Activated naive CD4-positive, alpha-beta T cell treated with anti-CD3 and anti-CD28 coated beads for 36 hours (primary cell): ENCODE measurements at places on chromosomes 7 and 10. TPM values are rescaled to one million over a fixed set of nuclear protein-coding genes. Genes with fewer than 3 reads are reported as not detected.

Gene CPXM2
- total RNA-seq, result not detected

Gene INTS1
- total RNA-seq, result 103 TPM

Gene CDK14
- total RNA-seq, result 0.42 TPM

Gene ANKRD7
- total RNA-seq, result not detected

GRCh38 chr10:43754569-43755260 lies 106.0 kb upstream of the ZNF32 start:
- H3K4me1 ChIP-seq, result no peaks in the 10 kb centered on the region
- DNase-seq, result no peak
- no peak overlapping the region for H3K4me3 ChIP-seq
- H3K27me3 ChIP-seq, result no peaks in the 10 kb centered on the region

GRCh38 chr10:117221156-117221711 lies 19.7 kb upstream of the SLC18A2 start:
- H3K4me3 ChIP-seq, result no peak overlapping the region
- H3K27me3 ChIP-seq, result peaks cover 17% of the 10 kb centered on the region
- H3K4me1 ChIP-seq, result no peaks in the 10 kb centered on the region
- no peaks in the 10 kb centered on the region for H3K36me3 ChIP-seq
- H3K27ac ChIP-seq, result no peak overlapping the region

DNA sequence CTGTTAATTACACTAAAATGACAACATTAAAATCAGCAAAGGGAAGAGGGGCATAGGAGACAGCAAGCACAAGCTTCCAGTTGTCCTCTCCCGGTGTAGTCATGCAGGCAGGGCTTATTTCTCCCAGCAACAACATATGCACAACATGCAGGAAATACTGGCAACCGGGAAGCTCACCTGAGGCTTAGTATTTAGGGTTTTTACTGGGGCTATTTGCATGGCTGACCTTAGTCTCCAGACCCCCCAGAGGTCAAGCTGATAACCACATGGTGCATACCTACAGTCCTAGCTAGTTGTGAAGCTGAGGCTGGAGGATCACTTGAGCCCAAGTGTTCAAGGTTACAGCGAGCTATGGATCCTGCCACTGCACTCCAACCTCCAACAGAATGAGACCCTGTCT lies 12.8 kb upstream of the JMJD1C start:
- no peak overlapping the region for H3K4me3 ChIP-seq
- no peak for DNase-seq
- H3K27me3 ChIP-seq, result no peaks in the 10 kb centered on the region
- H3K27ac ChIP-seq, result no peak overlapping the region
- H3K36me3 ChIP-seq, result peaks cover 3% of the 10 kb centered on the region
- peaks cover 30% of the 10 kb centered on the region for H3K4me1 ChIP-seq

GRCh38 chr10:25300073-25300472 lies 125.3 kb downstream of the GPR158 start:
- no peak overlapping the region for H3K27ac ChIP-seq
- no peak for DNase-seq
- no peaks in the 10 kb centered on the region for H3K4me1 ChIP-seq

DNA sequence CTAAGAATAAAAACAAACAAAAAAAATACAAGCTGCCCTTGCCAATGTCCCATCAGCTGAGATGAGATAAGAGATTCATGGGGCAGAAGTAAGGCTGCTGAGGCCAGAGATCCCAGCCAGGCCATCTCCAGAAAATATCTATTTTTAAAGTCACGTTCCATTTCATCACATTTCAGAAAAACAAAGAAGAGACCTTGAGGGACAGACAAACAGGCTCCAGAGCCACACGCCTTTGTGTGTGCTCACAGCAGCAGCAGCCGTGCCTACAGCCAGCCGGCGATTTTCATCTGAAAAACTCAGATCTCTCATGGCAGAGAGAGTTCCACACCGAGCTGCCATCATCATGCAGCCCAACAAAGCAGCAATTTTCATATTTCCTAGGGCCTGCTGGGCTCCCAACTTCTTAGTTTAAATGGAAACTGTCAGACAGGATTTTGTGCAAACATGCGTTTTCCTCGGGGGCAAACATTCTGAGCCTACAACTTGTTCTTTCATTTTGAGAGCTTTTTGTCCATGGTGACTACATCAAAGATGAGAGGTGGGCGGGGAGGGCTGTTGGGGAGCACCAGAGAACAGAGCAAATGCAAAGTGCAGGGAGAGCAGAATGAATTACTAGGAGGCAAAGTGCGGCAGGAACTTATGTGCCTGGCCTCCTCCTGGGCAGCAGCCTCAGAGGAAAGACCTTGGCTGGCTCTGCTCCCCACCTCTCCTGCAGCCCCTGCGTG lies 38.8 kb downstream of the DLG5 start:
- no peak overlapping the region for H3K27ac ChIP-seq
- no peak overlapping the region for H3K4me3 ChIP-seq
- DNase-seq, result no peak

DNA sequence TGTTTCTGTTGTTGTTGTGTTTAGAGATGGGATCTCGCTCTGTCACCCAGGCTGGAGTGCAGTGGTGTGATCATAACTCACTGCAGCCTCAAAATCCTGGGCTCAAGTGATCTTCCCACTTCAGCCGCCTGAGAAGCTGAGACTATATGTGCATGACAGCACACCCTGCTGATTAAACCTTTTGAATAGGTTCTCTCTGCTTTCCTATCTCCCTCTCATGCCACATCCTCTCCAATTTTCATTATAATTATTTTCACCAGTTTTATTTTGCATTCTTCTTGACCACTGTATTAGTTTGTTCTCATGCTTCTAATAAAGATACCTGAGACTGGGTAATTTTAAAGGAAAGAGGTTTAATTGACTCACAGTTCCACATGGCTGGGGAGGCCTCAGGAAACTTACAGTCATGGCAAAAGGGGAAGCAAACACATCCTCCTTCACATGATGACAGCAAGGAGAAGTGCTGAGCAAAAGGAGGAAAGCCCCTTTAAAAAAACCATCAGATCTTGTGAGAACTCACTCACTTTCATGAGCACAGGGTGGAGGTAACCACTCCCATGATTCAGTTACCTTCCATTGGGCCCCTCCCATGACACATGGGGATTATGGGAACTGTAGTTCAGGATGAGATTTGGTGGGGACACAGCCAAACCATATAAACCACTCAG lies 12.9 kb downstream of the AGK start:
- peak; percentile 70 for DNase-seq
- H3K4me3 ChIP-seq, result no peak overlapping the region
- peaks cover 73% of the 10 kb centered on the region for H3K36me3 ChIP-seq

DNA sequence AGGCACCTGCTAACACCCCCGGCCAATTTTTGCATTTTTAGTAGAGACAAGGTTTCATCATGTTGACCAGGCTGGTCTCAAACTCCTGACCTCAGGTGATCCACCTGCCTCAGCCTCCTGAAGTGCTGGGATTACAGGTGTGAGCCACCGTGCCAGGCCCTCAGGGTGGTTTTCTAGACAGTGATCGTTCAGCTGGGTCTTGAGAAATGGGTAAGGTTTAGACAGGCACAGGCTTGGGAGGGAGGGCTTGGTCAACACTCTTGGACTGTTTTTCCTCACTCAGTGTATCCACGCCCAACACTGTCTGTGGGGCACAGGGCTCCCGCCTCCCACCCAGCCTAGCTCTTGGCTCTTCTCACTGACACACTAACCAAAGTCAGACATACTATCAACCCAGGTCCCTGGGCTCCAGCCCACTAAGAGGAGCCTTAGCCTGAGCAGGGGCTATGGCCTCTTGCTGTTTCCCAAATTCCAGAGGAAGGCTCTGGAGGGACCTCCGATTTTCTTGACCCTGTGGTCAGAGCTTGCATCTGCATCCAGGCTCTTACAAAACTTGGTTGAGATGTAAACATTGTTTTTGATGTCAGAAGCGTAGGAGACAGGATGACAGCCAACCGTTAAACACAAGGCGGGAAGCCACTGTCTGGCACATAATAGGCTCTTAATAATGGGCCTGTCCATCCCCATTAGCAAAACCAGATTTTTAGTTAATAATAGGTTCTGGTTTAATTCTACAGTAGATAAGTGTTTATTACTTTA lies 143.9 kb downstream of the PRKAG2 start:
- no peaks in the 10 kb centered on the region for H3K36me3 ChIP-seq
- no peaks in the 10 kb centered on the region for H3K27me3 ChIP-seq
- H3K27ac ChIP-seq, result no peak overlapping the region
- H3K4me3 ChIP-seq, result no peak overlapping the region
- H3K4me1 ChIP-seq, result peaks cover 13% of the 10 kb centered on the region

DNA sequence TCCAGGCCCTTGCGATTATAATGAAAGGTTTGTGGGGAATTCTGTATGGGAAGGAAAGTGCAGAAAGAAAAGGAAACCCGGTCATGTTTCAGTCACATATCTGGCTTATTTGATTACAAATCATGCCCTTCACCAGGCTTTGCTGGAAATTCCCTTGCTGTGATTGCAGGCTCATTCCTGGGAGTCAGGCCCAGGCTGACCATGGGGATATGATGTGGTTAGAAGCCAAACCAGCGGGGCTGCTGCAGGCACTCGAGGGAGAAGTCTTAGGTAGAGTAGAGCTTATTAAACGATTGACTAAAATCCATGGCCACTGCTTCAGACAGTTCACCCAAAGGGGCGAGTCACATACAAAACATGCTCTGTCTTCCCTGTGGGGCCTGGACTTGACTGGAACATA lies 16.2 kb downstream of the PKD1L1 start:
- H3K36me3 ChIP-seq, result no peaks in the 10 kb centered on the region
- H3K4me1 ChIP-seq, result no peaks in the 10 kb centered on the region

DNA sequence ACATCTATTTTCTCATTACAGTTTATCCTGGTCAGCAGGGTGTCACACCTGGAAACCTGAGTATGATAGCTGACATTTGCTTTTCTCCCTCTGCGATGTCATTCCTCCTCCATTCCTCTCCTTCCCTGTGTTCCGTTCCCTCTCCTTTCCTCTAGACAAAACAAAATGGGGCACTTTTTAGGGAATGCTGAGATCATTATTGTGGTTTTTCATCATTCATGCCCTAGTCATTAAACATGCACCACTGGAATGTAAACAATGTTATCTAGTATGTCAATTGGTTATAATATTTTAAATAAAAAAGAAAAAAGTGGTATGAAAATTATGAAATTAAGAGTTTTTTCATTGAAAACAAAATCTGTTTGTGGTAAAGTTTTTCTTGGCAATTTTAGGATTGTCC lies 132.6 kb downstream of the MAPK8 start:
- no peaks in the 10 kb centered on the region for H3K4me1 ChIP-seq
- H3K36me3 ChIP-seq, result peaks cover 6% of the 10 kb centered on the region
- H3K27me3 ChIP-seq, result no peaks in the 10 kb centered on the region
- H3K4me3 ChIP-seq, result no peak overlapping the region
- no peak for DNase-seq
- H3K27ac ChIP-seq, result no peak overlapping the region

DNA sequence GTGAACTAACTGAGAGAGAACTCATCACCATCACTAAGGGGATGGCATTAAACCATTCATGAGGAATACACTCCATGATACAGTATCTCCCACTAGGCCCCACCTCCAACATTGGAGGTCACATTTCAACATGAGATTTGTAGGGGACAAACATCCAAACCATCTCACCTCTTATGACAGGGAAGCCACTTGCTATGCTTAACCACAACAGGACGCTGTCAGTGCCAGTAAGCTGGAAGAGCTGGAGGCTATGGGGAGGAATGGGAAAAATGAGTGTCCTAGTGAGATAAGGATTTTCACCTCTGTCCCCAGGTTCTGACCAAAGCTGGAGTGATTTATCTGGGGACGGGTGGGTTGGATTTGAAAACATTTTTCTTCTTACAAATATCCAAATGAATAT lies 17.6 kb downstream of the PLCE1 start:
- H3K4me3 ChIP-seq, result no peak overlapping the region
- no peak for DNase-seq
- no peaks in the 10 kb centered on the region for H3K4me1 ChIP-seq
- H3K27me3 ChIP-seq, result peaks cover 10% of the 10 kb centered on the region
- no peak overlapping the region for H3K27ac ChIP-seq

GRCh38 chr10:110174201-110174600 lies 33.2 kb upstream of the MXI1 start:
- H3K27me3 ChIP-seq, result peaks cover 52% of the 10 kb centered on the region
- no peaks in the 10 kb centered on the region for H3K36me3 ChIP-seq
- H3K4me1 ChIP-seq, result peaks cover 14% of the 10 kb centered on the region
- no peak for DNase-seq
- H3K4me3 ChIP-seq, result no peak overlapping the region

- peak; percentile 51 for DNase-seq
- H3K27ac ChIP-seq, result no peak overlapping the region
- peaks cover 3% of the 10 kb centered on the region for H3K27me3 ChIP-seq
Measured at GRCh38 chr10:87860156-87860795, 3.1 kb downstream of the KLLN start.

DNA sequence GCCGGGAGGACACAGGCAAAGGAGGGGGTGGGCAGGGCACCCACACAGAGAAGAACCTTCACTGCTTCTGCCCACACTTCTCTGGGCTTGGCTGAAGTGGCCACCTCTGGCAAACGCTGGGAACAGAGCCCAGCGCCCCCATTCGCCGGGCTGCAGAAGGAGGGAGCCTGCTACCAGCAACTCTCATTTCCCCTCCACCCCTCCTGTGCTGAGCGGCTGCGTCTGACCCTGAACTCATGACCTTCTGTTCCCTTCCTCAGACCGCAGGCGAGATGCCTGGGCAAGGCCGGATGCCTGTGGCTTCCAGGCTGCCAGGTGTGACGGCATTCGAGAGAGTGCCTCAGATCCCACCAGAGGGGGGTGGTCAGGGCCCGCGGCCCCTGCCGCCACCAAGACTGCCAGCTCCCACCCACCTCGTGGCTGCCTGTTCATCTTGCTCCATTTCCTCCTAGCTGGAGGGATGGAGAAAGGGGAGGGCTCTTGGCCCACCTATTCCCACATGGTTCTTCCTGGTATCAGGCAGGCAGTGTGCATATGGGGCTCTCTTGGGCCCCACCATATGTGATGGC lies 19.8 kb downstream of the DNAJB12 start:
- peak overlapping the region; percentile 65 for H3K4me3 ChIP-seq
- peaks cover 69% of the 10 kb centered on the region for H3K4me1 ChIP-seq
- peaks cover 27% of the 10 kb centered on the region for H3K36me3 ChIP-seq
- no peaks in the 10 kb centered on the region for H3K27me3 ChIP-seq
- DNase-seq, result peak; percentile 94
- peak overlapping the region; percentile 100 for H3K27ac ChIP-seq

DNA sequence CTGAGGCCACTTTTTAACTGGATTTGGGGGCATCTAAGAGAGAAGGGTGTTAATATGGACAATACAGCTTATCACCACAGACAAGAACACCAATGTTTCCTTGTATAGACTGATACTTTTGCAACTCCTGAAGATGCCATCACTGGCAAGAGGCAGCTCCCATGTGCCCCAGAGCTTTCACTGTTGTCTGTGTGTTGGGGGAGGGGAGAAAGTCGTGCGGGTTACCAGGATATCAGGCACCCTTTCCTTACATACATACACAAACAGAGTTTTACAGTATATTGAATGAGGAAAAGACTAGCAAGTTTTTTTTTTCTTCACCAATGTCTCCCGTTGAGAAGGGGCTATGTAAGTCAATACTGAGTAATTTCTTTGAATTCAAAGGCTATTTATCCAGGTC lies 4.1 kb upstream of the DLX6 start:
- H3K4me1 ChIP-seq, result peaks cover 20% of the 10 kb centered on the region
- no peaks in the 10 kb centered on the region for H3K36me3 ChIP-seq
- no peak overlapping the region for H3K27ac ChIP-seq
- H3K27me3 ChIP-seq, result peaks cover 92% of the 10 kb centered on the region
